ENCODE measurements at places on chromosomes 11 and 22.
A peak's percentile ranks its signal among the peaks of the same experiment; 100 is the strongest.

DNA sequence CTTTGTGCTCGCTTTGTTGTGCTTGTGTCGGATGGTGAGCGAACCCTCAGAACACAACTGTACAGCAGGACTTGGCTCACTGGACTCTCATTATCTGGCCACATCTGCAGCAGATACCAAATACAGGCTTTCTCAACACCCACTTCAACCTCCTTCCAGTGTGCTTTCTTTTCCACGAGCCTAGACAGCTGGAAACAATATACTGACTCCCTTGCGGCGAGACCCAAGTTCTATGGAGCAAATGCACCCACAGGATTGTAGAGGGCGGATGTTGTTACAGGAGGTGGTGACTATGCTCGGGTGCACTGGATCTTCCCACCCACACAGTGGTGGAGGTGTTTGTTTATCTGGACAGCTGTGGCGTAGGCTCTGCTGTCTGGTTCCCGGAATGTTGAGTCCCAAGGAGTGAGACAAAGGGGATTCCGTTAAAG is 204.3 kb downstream of the TENM4 start:
- DNase-seq = peak; percentile 91

DNA sequence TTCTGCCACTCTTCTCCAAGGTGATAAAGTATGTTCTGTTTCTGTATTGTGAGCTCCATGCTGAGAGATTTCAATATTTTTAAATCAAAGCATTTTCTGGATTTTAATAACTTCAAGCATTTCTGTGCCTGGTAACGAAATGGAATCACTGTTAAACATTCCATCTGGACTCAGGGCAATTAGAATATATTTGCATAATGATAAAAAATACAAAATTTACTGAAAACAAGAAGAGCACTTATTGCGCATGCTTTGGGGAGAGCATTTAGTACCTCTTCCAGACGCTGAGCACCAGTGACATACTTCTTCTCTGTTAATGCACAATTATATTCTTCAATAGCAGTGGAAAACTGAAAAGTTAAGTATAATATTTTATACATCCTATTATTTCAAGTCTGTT is 13.3 kb downstream of the ZW10 start:
- no peak for DNase-seq

- peak; percentile 39 for DNase-seq
These were observed 33.5 kb downstream of the MMP7 start for GRCh38 chr11:102497061-102497460.

DNA sequence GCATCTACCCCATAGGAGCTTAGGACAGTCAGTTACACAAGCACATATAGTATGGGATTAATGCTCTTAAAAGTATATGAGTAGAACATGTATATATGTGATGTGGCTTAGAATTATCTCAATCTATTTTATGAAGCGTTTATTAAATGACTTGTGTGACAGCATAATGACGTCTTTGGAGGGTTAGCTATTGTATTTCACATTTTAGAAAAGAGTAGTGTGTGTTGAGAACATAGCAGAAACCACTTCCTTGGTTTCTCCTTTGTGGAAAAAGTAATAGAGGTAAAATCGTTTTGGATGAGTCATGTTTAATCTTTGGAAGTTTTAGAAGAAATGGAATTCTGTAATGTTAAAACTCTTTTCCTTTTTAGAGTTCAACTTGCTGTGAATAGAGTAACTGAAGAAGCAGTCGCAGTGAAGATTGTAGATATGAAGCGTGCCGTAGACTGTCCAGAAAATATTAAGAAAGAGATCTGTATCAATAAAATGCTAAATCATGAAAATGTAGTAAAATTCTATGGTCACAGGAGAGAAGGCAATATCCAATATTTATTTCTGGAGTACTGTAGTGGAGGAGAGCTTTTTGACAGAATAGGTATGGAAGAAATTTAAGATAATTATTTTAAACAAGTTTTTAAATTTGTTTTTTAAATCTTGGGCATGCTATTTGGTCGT is 2.4 kb downstream of the CHEK1 start:
- peak; percentile 58 for DNase-seq

- no peak for DNase-seq
These were observed 54.3 kb downstream of the CYTH4 start for GRCh38 chr22:37336579-37336978.

GRCh38 chr11:11251394-11251970 is 101.6 kb downstream of the CSNK2A3 start:
- DNase-seq = no peak

DNA sequence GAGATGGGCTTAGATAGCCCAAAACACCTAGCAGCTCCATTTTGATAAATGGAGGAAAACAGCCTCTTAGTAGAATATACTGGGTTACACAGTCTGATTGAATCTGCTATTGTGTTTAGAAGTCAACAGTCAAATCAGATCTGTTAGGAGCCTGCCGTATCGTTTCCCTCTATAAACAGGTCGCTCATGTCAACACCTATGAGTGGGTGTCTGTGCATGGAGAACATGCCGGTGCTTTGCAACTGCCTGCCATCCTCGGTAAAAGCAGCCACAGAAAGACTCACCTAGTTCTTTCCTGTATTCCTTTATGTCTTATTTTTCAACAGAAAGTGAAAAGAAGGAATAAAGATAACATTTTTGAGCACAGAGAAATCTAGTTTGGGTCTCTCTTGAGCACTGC is 99.4 kb downstream of the ETS1 start:
- DNase-seq = no peak

DNA sequence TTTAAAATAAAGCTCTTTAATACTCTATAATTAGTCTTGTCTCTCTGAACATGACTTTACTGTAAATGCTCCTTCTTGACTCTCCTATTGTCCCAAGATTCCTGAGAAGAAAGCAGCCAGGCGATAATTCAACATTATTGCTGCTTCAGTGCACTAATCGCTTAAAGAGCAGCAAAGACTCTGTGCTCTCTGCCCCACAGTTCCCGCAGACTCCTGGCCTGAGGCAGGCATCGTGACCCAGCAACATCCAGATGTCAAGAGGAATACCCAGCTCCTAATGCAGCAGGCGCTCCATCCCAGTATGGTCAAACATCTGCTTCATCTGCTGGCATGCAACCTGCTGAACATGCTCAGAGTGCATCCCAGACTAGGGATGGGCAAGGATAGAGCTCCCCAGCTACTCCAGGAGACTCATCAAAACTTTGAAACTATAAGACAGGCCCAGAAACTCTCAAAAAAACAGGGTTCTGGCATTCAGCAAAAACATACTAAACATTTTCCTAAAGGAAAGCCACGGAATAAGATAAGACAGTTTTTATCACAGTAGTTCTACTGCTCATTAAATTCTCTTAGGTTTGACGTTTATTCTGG is 270.0 kb downstream of the SOX6 start:
- no peak for DNase-seq

DNA sequence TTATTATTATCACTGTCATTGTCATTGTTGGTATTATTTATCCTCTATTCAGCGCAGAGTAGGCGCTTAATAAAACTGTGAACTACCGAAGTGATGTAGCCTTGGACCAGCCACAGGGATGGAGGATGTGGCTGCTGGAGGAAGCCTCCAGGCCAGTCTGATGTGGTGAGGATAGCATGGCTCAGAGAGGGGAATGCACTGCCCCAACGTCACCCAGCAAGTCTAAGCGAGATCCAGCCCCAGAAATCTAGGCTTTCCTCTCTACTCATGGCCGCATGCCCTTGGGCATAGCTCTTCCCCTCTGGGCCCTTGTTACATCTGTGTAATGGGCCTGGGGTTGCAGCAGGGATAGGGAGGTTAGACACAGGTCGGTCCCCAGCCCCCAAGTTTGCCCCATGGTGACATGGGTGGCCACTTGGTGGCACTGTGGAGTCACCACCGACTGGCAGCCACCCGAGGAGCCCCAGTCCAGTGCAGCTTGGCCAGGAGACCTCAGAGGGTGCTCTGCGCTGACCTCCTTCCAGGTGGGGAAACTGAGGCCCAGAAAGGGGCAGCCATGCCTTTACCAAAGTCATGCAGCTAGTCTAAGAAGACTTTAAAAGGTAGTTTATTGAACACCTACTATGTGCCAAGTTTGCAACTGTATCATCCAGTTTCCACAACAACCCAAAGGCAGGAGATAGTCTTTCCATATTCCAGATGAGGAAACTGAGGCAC is 395.7 kb downstream of the MN1 start:
- DNase-seq = peak; percentile 38

- DNase-seq = no peak
These were observed 8.8 kb upstream of the IZUMO1R start for GRCh38 chr11:94295534-94295933.

- DNase-seq = peak; percentile 47
These were observed 229.2 kb downstream of the ADAMTS15 start for GRCh38 chr11:130677486-130678153.

DNA sequence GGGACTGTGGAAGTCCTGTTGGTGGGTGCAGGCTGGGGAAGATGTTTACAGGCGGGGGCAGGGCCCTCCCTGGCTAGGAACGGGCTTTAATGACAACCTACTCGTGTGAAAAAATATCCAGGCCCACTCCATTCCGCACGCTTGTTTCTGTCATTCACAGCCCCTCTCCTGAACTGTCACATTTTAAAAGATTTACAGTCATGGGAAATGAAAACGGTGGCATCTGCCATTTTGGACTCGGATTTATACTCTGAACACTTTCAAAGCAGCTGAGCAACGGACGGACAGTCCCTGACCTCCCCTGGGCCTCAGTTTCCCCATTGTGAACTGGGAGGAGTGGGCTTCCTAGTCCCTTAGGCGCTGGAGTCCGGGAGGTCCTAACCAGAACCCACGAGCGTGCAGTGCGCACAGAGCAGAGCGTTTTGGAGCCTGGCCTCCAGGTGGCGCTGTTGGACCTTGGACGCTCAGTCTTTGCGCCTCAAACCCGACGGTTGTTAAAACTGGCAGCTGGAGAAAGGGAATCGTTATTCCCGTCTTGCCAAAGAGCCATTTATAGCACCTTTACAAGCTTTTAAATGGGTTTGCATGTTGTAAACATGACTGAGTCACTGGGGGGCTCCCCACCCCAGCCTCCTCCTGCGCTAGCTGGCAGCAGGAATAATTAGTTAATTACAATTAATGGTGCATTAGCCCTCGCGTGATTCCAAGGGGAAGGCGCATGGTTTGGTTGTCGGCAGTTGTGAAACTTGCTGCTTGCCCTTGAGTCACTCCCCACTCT is 75.3 kb downstream of the FBLN1 start:
- DNase-seq = peak; percentile 75

- DNase-seq = no peak
These were observed 210.8 kb downstream of the CEP164 start for GRCh38 chr11:117538263-117539135.

GRCh38 chr11:100929377-100929776 is 200.2 kb downstream of the PGR start:
- DNase-seq = peak; percentile 66

DNA sequence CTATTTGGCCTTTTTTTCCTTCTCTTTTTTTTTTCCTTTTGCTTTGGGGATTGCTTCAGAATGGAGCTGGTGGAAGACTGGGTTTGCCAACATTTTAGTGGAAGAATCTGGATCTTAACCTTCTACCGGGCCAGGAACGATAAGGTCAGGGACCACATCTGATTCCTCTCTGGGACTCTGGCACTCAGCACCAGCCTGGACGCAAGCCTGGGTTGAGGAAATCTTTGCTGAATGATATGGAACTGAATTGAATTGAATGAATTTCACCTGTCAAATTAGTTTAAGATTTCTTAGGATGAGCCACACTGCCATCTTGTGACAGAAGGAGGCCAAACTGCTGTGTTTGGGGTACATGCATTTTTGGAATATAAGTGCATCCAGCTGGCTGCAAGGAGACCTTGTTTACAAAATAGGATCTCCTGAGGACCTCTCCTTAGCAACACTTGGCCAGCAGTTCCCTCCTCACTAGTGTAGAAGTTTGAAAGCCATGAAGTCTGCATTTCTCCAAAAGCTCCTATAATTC is 30.4 kb downstream of the TPBGL start:
- DNase-seq = no peak

DNA sequence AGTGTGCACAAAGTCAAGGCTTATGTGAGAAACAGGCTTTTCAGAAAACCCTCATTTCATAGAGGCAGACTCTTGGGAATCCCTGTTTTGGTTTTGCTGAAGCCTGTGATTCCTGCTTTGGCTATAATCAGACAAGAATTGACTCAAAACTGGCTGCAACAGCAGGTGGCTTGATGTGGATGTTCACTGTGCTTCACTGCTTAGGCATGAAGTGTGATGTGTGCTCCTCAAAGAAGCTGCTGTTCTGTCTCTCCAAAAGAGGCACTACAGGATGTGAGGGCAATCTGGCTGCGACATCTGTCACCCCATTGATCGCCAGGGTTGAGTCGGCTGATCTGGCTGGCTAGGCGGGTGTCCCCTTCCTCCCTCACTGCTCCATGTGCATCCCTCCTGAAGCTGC is 103.5 kb downstream of the C11orf58 start:
- DNase-seq = no peak

DNA sequence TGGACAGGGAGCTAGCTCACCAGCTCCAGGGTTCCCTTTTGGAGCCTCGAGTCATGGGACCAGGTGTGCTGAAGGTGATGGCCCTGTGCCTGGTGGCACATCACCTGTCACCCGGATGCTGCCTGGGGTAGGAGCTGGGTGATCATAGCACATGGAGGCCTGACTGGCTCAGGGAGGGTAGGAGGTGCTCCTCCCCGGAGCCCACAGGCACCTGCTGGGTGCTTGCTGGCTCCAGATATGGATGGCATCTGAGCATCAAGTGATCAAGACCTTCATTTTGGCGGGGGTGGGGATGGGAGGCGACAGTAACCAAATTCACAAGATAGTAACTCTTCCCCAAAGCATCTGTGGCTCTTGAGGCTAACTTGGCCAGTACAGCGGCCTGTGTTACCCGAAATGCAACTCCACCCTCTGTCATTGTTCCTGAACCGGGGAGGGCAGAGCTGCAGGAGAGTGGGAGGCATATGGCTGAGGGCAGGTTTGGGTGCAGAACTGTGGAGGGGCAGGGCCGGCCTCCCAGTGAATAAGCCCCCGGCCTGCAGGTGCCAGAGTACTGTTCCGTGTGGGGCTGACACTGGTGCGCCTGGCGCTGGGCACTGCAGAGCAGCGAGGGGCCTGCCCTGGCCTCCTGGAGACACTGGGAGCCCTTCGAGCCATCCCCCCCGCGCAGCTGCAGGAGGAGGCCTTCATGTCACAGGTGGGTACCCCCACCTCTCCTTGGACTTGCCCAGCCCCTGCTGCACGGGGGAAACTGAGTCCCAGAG is 4.7 kb downstream of the TBC1D10C start:
- no peak for DNase-seq

GRCh38 chr11:829176-829846 is 1.6 kb downstream of the CRACR2B start:
- no peak for DNase-seq

DNA sequence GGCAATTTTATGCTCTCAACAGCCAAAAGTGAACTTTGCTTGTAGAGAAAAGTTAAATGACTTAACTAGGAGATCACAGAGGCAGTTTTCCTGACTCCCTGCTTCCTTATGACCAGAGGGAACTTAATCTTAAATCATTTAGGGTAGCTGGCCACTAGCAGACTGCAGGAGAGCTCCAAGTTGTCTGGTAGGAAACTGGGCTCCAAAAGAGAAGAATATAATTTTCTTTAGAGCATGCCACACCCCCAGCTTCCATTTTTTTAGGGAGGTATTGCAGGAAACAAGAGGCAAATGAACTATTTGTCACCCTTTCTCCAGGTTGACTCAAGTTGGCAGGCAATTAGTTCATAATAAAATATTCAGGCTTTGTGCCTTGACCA is 2.6 kb downstream of the METTL15 start:
- DNase-seq = peak; percentile 47

All from astrocyte of the spinal cord (primary cell).